ENCODE measurements at places on chromosomes 5 and 9.

DNA sequence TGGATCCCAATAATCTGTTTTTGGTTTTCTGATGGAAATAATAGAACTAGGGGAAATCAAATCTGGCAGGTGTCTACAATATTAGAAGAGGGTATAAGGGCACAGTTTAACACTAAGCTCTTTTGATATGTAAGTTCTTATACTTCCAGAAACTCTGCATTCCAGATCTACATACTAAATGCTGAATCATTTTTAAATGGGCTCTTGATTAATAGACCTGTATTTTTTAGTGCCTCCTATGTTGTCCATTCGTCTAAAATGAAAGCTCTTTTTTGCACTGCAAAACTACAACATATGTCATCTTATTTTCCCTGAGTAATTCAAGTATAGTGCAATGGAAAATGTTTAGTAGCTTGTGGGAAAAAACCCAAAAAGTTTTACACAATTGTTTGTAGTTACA is 44.2 kb downstream of the NR6A1 start:
- DNase-seq = no peak

GRCh38 chr5:141363952-141364660 is at the start of gene PCDHGA5:
Gene PCDHGA5, plus strand, starts transcription at chr5:141364162. Its CDS starts 169 bp downstream, at chr5:141364331.
- no peak for DNase-seq

GRCh38 chr9:69137311-69137710 is 36.8 kb upstream of the TJP2 start:
- DNase-seq = no peak

DNA sequence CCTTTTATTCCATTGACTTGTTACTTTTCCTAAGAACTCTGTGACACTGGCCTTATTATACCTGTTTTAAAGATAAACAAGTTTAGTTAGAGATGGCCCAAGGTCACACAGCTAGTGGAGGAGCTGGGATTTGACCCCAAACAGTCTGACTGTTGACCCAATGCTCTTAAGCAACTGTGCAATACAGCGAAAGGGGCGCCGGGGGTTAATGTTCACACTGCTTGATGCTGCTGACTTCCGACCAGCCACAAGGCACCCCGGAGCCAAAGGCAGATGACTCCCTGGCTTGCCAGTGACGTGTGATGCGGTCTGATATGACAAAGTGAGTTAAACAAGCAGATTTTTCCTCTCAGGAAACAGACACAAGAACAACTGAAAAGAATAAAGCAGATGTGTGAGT is 23.9 kb downstream of the PIK3R1 start:
- peak; percentile 81 for DNase-seq

Measured in activated CD4-positive, alpha-beta T cell treated with anti-CD3 and anti-CD28 coated beads, Interleukin-2, amount 50 U/mL, for 1 hour (primary cell).